A172 (cell line): ENCODE measurements at places on chromosomes 2 and 18.
A peak's percentile ranks its signal among the peaks of the same experiment; 100 is the strongest.

- DNase-seq, result peak; percentile 8
These were observed 277.1 kb upstream of the NRP2 start for GRCh38 chr2:205405194-205405593.

GRCh38 chr2:189854187-189854586 is 69.9 kb downstream of the PMS1 start:
- DNase-seq, result no peak

DNA sequence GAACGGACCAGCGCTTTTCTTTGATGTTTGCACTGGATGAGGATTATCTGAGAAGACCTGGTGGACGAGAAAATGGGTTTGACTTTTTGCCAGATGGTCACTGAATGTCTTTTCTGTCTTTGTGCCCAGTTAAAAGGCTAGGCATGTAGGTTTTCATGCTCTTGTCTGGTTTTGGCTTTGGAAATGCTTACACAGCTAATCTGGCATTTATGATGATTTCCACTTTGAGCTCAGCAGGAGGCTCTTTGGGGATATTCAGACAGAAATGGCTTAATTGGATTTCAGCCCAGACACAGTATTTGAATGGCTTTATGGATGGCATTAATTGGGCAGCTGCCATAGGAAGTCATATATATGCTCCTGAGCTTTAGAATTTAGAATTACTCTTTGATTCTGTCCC is 59.6 kb downstream of the NCK2 start:
- peak; percentile 31 for DNase-seq

- no peak for DNase-seq
These were observed 244.9 kb upstream of the CXCR4 start for GRCh38 chr2:136362676-136363390.

GRCh38 chr2:144402251-144402650 is 117.7 kb downstream of the ZEB2 start:
- DNase-seq, result no peak

- no peak for DNase-seq
These were observed 240.6 kb downstream of the SOX11 start for GRCh38 chr2:5932556-5933469.

GRCh38 chr2:75828826-75829225 is 118.1 kb upstream of the GCFC2 start:
- peak; percentile 28 for DNase-seq

GRCh38 chr2:164824872-164825271 is 16.8 kb downstream of the COBLL1 start:
- DNase-seq, result peak; percentile 43

DNA sequence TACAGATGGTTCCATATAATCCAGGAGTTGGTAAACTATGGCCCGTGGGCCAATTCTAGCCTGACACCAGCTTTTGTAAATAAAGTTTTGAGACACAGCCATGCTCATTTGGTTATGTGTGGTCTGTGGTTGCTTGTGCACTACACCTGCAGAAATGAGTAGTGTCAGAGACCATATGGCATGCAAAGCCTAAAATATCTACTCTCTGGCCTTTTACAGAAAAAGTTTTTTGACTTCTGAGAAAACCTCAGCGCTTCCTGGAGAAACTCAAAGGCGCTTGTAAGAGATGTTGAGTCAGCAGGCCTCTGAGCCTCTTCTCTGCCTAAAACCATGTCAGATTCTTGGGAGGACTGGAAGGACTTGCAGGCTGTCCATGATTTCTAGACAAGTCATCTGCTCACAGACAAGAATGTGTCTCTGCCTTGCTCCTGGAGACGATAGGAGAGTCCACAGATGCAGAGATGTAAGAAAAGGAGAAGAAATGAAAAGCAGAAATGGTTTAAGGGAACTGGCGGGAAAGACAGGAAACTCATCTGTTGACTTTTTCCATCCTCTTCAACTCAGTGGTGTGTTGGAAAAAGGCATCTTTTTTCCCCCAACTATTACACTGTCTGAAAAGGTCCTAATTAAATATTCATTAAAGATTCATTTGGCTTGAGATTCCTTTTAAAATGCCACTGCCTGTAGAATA is 5.2 kb downstream of the TTC39C start:
- DNase-seq, result no peak

DNA sequence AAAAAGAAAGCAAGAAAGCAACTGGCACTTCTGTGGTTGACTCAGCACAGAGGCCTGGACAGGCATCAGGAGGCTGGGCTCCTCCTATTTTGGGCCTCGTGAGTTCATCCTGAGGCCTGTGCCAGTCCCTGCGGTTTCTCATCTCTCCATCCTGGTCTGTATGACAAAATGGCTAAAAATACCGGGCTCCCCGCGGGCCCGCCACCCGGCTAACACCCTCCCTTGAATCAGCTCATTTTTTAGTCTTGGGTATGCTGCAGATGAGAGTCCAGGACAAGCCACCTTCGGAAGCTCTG is 62.3 kb upstream of the YWHAQ start:
- DNase-seq, result peak; percentile 97

- DNase-seq, result no peak
These were observed 16.0 kb downstream of the PIGN start for GRCh38 chr18:62170857-62171256.

- no peak for DNase-seq
These were observed 509.6 kb upstream of the RAB6C start for GRCh38 chr2:129469871-129470270.

- DNase-seq, result no peak
These were observed 33.9 kb downstream of the LAMA3 start for GRCh38 chr18:23723121-23723520.

GRCh38 chr2:20250436-20250835 is 25.5 kb upstream of the SDC1 start:
- DNase-seq, result no peak

DNA sequence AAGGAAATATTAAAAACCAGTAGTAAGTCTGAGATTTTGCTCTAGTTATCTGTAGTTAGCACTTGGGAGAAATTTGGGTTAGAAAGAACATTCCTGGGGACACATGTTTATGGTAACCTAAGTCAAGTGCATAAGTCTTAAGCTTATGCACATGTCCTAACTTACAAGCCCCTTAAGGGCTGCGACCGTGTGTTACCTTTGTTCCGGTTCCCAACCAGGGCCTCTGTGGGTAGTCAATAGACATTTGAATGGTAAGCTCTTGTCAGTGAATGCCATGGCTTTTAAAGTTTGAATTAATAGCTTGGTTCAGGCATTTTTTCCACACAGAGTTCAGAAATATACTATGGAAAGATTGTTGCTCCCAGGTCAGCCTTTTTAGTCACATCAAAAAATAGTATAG is 64.7 kb upstream of the CWC22 start:
- DNase-seq, result no peak

- no peak for DNase-seq
These were observed 64.5 kb downstream of the ATP9B start for GRCh38 chr18:79133724-79134123.

DNA sequence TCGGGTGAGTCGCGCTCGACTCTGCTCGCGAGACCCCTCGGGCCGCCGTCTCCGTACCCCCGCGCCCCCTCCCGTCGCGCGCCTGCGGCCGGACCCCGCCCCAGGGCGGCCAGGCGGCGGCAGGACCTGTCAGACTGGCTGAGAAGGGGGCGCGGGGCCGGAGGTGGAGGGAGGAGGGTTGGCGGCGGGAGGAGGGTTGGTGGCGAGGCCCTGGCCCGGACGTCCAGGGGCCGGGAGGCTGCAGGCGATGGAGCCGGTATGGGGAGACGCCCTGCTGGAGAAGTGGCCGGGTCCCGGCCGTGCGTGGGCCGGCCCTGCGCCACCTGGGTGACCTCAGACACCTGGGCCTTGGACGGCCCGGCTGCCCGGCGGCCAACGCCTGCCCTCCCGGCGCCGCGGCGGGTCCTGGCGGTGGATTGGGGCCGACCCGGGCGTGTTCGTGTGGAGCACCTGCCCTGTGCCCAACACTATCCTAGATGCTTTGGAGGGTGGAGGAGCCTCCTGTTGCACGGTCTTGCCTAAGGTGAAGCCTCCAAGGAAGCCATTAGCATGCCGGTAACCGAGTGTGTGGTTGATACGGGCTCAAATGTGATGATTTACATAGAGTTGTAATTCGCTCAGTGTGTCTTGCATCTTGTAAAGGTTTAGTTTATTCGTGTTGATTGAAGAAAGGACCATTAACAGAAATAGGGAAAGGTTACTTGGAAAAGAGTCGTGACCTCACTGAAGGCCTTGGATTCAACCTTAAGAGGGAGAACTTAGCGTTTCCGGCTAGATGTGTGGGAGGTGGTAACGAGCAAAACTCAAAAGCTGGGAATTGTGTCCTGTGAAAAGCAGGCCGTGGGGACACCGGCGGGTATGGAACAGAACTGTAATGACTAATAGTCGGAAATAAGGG is 550 bp downstream of the MYL12B start:
- no peak for DNase-seq

- no peak for DNase-seq
These were observed 108.5 kb upstream of the LYPD6 start for GRCh38 chr2:149221898-149222297.
